Stimulated activated CD4-positive, alpha-beta T cell treated with anti-CD3 and anti-CD28 coated beads, Interleukin-4, amount 100 ng/mL, for 4 hours (primary cell): ENCODE measurements at places on chromosomes 11 and 22.

- DNase-seq = no peak
Observed at GRCh38 chr11:86810288-86810687, 9.9 kb downstream of the PRSS23 start.

DNA sequence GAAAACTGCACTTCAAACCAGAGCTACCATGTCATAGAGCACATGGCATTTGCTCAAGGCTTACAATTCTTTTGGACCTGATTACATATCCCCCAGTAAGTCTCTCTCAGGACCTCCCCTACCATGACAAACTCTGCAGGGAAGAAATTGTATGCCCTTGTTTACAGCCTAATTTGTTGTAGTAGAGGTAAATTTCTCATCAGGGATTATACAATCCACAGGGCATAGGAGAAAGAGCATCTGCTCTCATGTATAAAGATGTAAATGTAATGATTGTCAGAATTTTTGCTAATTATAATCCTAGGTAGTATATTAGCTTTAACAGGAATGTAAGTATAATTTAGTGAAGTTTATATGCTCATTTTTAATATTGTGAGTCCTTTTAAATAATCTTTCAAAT lies at the start of gene OR8B3:
Gene OR8B3 (minus strand): TSS at position 101 of the 400 bp plus-strand sequence. CDS start 1,673 bp downstream, outside the sequence.
- DNase-seq = no peak

DNA sequence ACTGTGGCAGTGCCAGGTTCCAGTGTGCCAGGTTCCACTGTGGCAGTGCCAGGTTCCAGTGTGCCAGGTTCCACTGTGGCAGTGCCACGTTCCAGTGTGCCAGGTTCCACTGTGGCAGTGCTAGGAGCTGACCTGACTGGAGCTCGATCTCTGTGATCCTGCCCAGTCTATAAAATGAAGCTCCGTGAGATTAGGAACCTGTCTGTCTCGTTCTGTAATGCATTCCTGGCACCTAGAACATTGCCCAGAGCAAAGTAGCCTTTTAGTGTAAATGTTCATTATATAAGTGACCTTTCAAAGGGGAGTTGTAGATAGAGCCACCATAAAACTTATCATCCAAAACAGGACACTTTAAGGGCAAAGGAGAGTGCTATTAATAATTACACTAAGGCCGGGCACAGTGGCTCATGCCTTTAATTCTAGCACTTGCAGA lies 36.0 kb downstream of the ART5 start:
- DNase-seq = no peak

GRCh38 chr11:64100782-64101353 lies 65.0 kb downstream of the MACROD1 start:
- no peak for DNase-seq

DNA sequence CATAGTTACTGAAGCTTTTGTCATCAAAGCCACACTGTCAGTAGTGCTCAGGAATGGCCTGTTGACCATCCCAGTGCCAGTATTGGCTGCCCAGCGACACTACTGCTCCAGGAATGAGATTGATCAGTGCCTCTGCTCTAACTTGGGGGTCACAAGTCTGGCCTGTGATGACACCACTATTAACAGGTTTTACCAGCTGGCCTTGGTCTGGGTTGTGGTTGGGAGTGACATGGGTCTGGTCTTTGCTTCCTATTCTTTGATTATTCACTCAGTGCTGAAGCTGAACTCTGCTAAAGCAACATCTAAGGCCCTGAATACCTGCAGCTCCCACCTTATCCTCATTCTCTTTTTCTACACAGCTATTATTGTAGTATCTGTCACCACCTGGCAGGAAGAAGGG lies 21.5 kb downstream of the OR56B4 start:
- no peak for DNase-seq

- DNase-seq = no peak
Observed at GRCh38 chr11:69799582-69799981, 19.6 kb downstream of the FGF3 start.

- DNase-seq = no peak
Observed at GRCh38 chr22:49533886-49534285, 293.8 kb downstream of the BRD1 start.

DNA sequence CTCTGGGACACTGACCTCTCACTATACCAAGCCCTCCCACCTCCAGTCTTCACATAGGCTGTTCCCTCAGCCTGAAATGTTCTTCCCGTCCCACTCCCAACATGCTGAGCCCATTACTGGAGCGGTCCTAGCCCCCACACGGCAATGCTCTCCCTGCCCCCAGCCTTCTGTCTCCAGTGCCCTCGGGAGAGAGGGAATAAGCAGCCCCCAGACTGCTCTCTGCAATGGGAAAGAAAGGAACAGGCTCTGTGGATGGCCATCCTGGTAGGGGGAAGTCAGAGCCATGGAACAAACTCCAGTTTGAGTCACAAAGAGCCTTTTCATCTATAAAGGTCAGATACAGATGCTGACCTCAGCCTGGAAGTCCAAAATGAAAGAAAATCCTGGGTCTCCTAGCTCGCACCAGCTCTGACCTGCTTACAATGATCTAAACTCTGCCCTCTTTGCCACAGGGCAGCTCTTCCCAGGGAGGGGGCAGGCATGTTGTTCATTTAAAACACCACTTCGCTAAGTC lies 62.6 kb downstream of the FLRT1 start:
- no peak for DNase-seq

DNA sequence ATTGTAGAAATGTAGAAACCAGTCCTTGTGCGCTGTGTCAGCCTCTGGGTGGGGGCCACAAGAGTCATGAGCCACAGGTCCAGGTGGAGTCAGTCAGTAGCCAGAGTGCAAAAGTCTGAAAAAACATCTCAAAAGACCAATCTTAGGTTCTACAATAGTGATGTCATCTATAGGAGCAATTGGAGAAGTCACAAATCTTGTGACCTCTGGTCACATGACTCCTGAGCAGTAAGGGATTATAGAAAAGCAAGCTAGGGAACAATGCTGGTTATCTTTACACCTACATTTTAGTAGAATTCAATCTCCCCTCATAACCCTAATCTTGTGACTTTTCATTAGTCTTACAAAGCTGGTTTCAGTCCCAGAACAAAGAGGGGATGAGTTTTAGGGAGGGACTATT lies 82.7 kb downstream of the CCDC83 start:
- DNase-seq = no peak

GRCh38 chr11:124460459-124460858 lies 15.0 kb upstream of the OR8B8 start:
- DNase-seq = no peak

- no peak for DNase-seq
Observed at GRCh38 chr22:38652859-38653258, 3.3 kb downstream of the FAM227A start.

GRCh38 chr22:22906907-22907550 lies 19.4 kb downstream of the IGLL5 start:
- no peak for DNase-seq

DNA sequence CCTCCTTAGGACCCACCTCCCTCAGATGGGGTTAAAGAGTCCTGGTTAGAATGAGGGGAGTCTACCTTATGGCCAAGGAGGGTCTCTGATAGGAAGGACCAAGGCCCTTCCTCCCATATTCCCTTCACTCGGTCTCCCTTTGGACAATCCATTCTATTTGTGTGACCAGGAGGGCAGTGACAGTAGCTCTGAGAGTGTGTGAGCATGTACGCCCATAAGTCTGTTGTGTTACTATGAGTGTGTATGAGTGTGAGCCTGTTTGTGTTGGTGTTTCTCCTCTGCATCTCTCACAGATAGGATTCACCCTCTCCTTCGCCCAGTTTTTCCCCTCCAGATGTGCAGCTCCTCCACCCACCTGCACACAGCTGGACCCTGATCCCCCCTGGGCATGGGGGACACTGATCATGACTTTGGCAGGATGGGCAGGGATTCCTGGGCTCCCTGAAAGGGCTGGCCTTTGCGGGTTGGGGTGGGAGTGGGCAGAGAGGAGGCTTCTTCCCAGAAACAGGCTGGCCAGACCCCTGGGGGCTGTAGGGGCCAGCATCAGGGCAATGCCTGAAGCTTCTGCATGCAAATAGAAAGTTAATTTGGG lies 14.5 kb downstream of the PHLDB1 start:
- DNase-seq = no peak

DNA sequence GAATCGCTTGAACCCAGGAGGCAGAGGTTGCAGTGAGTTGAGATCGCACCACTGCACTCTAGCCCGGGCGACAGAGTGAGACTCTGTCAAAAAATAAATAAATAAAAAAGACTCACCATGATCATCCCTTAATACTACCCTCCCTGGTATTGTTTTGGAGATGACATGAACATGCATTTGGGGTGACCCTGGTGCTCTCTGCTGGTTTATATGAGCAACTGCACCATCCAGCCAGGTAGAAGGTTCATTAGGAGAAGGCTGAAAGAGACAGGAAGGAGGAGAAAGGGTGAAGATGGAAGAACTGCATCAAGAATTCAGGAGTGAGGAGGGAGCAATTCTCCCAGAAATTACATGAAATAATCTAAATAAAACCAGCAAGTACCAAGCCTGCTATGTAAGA lies 37.8 kb downstream of the SLC5A1 start:
- DNase-seq = no peak

GRCh38 chr11:128516886-128517285 lies 70.5 kb downstream of the ETS1 start:
- no peak for DNase-seq

GRCh38 chr11:60457576-60457975 lies 1.9 kb downstream of the MS4A1 start:
- DNase-seq = no peak

DNA sequence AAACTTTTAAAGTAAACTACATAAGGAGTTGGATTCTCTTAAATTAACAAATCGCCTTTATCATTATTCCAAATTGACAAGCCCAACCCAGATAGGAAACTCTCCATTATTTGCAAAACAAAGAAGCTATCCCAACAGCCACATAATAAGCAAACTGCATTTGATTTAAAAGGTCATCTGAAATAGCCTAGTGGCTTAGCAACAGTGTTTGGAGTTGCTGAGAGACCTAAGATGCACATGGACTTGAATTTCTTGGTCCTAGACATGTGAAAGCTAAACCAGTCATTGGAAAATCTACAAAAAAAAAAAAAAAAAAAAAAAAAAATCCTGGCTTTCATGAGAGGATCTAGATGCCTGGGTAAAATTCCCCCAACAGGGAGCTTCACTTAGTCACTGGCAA lies 69.5 kb downstream of the PRCP start:
- no peak for DNase-seq

DNA sequence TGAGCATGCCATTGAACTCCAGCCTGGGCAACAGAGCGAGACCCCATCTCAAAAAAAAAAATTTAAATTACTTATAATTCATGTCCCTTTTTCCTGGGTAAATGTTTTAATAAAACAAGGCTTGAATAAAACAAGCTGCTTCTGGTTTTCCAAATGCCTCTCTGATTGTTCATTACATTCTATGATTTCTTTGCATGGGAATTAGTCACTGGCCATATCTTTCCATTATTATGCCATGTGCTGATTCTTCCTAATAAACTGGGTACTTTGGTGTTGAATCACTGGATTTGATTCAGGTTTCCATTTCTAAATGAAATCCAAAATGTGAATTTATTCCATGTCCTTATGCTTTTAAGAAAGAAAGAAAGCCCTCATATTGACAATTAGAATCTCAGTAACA lies 42.6 kb downstream of the ZNF215 start:
- DNase-seq = no peak

GRCh38 chr11:46001448-46001914 lies 79.0 kb downstream of the LARGE2 start:
- DNase-seq = no peak

- DNase-seq = peak; percentile 96
Observed at GRCh38 chr22:50469377-50470305, 5.2 kb downstream of the SBF1 start.

GRCh38 chr22:25160120-25160996 lies 39.3 kb upstream of the CRYBB3 start:
- DNase-seq = no peak

DNA sequence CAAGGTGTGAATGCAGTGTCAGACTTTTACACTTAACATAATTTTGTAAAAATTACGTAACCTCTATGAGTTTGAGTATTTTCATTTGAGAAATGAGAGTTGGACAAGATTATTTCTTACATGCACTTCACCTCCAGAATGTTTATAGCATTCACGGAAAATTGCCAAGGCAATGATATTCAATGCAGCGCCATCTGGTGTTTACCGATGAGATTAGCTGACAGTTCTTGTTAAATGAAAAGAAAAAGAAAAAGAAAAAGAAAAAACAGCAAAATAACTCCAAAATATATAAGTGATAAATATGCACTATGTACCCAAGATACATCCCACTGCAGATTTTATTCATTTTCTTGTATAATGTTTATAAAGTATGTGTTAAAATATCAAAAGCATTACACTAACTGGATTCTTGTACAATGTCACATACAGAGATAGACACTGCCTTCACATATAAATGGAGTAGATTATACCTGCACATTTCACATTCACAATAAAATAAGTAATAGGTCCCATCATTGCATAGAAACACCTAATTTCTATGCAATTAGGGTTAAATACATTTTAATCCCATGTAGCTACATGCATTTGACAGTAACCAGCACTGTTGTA lies 976.3 kb upstream of the FAT3 start:
- DNase-seq = no peak

- peak; percentile 16 for DNase-seq
Observed at GRCh38 chr11:68632802-68633201, 51.5 kb upstream of the GAL start.

DNA sequence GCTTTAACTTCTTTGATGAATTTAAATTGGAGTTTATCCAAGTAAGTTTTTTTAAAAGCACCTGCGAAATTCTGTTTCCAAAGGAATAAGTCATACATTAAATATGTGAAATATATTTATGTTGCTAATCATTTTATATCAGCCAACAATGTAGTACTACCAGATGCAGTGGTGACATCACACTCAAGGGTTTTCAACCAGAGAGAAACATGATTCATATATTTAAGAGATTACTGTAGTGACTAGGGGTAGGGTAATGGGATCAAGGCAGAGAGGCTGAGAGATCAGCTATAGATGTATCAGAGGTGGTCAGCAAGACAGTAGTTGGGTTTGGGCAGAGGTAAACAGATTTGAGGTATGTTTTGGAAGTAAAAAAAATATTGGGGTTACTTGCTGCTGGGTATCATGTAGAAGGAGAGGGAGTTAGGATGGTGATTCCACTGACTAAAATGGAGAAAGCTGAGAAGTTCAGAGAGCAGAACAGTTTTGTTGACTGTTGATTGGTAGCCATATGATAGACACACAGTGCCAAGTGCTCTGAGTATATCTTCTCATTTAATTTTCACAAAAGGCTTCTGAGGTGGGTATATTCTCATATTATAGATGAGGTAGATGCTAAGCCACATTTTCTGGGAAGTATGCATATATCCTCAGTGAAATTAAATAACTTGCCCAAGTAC lies 39.4 kb downstream of the CEP57 start:
- DNase-seq = no peak

GRCh38 chr22:41919357-41920224 lies 4.7 kb upstream of the SHISA8 start:
- peak; percentile 72 for DNase-seq
